ENCODE measurements at places on chromosomes 6 and 20.

DNA sequence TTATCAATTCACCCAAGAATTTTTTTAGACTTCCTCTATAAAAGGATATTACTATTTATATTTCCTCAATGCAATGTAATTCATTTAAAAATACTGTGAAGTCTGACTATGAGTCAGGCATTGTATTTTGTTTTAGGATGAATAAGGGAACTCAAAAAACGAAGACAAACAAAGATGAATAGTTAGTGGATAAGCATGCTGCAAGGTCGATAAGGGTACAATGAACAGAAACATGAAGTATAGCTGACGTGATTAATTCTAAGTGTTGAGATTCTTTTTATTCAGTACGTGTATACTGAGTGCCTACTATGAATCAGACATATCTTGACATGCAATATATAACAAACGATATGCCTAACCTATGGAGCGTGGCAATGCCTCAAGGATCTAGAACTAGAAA is 105.4 kb downstream of the PDE10A start:
- no peaks in the 10 kb centered on the region for H3K4me1 ChIP-seq
- H3K36me3 ChIP-seq, result no peaks in the 10 kb centered on the region
- H3K4me3 ChIP-seq, result no peak overlapping the region
- no peak for DNase-seq
- H3K27ac ChIP-seq, result no peak overlapping the region

DNA sequence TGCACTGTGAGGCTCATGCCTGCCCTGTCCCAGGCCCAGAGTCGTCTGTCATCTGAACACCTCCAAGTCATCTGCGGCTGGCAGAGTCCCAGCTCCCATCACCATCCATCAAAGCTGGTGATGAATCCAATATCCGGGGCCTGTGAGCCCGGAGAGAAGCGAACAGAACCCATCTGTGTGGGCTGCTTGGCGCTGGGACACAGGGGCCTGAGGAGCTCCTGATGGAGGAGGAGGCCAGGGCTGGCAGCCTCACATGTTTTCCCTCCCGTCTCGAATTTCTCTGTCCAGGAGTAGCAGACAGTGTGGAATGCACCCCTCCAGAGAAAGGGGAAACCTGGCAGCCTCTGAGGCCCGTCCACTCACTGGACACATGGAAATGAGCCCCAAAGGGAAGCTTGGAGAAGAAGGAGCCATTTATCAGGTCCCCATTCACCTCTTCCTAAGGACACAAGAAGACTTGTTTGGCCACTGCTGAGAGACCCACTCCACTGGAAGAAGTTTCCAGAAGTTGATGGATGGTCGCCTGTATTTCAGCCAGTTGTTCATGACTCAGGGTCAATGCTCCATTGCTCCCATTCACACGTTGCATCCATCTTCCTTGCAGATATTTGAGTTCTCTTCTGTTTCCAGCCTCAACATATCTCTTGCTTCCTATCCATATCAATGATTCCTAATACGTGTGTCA is 307.5 kb upstream of the SULF2 start:
- H3K4me3 ChIP-seq, result no peak overlapping the region
- no peaks in the 10 kb centered on the region for H3K36me3 ChIP-seq

DNA sequence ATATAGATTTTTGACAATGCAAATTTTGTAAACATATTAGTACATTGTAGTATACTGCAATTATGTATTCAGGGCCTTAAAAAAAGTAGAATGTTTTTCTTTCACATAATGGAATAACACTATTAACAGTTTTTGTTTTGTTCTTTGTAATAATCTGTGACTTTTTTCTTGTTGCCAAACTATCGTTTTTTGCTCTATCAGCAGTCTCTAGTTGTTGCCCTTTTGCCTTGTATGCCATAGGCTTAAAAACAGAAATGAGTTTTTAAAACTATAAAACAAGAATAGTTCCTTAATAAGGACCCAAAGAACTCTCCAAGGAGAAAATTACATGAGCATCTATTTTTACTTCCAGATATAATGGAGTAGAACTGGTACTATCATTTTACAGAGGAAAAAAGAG is 29.5 kb downstream of the REPS1 start:
- no peak for DNase-seq
- H3K27me3 ChIP-seq, result no peaks in the 10 kb centered on the region
- H3K4me3 ChIP-seq, result no peak overlapping the region

- H3K4me1 ChIP-seq, result no peaks in the 10 kb centered on the region
- H3K27me3 ChIP-seq, result no peaks in the 10 kb centered on the region
- H3K27ac ChIP-seq, result no peak overlapping the region
These were observed 10.1 kb downstream of the HFE start for GRCh38 chr6:26097268-26097875.

- peaks cover 11% of the 10 kb centered on the region for H3K36me3 ChIP-seq
- no peak overlapping the region for H3K4me3 ChIP-seq
- DNase-seq, result no peak
- H3K27ac ChIP-seq, result no peak overlapping the region
- peaks cover 7% of the 10 kb centered on the region for H3K4me1 ChIP-seq
- no peaks in the 10 kb centered on the region for H3K27me3 ChIP-seq
These were observed 163.5 kb downstream of the PRL start for GRCh38 chr6:22133357-22133756.

- no peak overlapping the region for H3K4me3 ChIP-seq
- H3K36me3 ChIP-seq, result no peaks in the 10 kb centered on the region
- no peaks in the 10 kb centered on the region for H3K27me3 ChIP-seq
- no peak overlapping the region for H3K27ac ChIP-seq
- no peaks in the 10 kb centered on the region for H3K4me1 ChIP-seq
- no peak for DNase-seq
These were observed 633.5 kb downstream of the RFPL4B start for GRCh38 chr6:112980676-112981075.

GRCh38 chr6:26224940-26225847 is 138.0 kb downstream of the HFE start:
- H3K36me3 ChIP-seq, result no peaks in the 10 kb centered on the region
- peak; percentile 93 for DNase-seq
- no peaks in the 10 kb centered on the region for H3K27me3 ChIP-seq

GRCh38 chr6:73800997-73801396 is 105.0 kb downstream of the CD109 start:
- no peak overlapping the region for H3K4me3 ChIP-seq
- no peaks in the 10 kb centered on the region for H3K27me3 ChIP-seq
- DNase-seq, result no peak
- H3K4me1 ChIP-seq, result no peaks in the 10 kb centered on the region

DNA sequence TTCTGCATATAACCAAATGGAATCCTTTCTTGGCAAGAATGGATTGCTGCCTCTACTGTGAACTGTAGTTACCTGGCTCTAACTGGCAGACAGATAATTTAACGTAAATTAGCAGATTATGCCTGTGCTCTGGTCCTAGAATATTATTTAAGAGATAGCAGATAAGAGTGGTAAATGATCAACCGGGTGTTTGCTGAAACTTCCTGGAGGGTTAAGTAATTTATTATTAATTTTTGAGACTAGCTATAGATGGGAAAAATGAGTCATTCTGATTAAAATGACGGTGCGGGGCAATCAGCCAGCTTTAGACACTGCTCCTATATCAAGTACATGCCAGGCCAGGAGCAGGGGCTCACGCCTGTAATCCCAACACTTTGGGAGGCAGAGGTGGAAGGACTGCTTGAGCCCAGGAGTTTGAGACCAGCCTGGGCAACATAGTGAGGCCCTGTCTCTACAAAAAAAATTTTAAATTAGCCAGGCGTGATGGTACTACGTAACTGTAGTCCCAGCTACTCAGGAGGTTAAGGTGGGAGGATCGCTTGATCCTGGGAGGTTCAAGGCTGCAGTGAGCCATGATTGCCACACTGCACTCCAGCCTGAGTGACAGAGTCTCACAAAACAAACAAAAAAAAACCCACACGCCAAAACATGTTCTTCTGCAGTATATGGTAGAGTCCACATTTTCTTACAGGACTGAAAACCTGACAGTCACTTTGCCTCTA is 22.6 kb downstream of the B4GALT5 start:
- DNase-seq, result no peak
- H3K4me1 ChIP-seq, result peaks cover 25% of the 10 kb centered on the region
- no peaks in the 10 kb centered on the region for H3K27me3 ChIP-seq
- H3K4me3 ChIP-seq, result no peak overlapping the region
- no peak overlapping the region for H3K27ac ChIP-seq

DNA sequence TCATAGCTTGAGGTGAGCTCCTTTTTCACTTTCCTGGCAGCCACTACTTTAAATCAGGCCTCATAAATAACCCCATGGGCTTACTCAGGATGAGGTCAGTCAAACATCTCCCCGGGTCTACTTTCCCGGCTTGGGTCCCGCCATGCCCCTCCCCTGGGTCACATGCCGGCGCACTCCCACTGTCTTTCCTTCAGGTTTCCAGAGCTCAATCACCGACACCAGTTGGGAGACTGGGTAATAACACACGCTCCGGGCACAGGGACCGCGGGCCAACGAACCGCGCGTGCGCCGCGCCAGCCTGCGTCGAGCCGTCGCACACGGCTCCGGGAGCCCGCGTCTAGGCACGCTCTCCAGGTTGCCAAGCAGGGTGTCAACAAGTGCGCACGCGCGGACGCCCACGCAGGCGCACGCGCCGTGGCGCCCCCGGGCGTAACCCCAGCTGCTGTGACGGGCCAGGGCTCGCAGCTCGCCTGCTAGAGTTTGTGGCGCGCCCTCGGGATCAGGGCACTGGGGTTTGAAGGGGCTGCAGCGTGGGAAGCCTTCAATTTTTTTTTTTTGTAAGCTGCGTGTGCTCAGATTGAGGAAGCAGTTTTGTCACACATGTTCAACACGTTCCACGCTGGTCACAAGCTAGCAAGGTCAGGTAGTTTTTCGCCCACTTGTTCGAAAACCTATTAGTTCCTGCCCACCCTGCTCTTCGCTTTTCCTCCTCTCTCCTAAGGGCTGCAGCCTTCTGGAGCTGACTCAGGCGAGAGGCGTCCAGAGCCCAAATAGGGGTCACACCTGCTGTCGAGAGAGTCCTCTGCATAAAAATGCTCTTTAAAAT is 31.8 kb downstream of the TFAP2B start:
- DNase-seq, result no peak
- no peak overlapping the region for H3K4me3 ChIP-seq
- H3K36me3 ChIP-seq, result no peaks in the 10 kb centered on the region
- H3K27me3 ChIP-seq, result peaks cover 50% of the 10 kb centered on the region

Data from thymus (tissue), 14 donors.